T-cell (primary cell): ENCODE measurements at places on chromosomes 13 and 19. TPM values are rescaled to one million over a fixed set of nuclear protein-coding genes. Genes with fewer than 3 reads are reported as not detected.

GRCh38 chr13:92609376-92609775 is 617.2 kb upstream of the GPC6 start:
- H3K27ac ChIP-seq, result no peak overlapping the region
- no peak overlapping the region for H3K4me3 ChIP-seq
- no peaks in the 10 kb centered on the region for H3K4me1 ChIP-seq
- H3K27me3 ChIP-seq, result no peaks in the 10 kb centered on the region
- no peak for DNase-seq
- no peaks in the 10 kb centered on the region for H3K36me3 ChIP-seq

DNA sequence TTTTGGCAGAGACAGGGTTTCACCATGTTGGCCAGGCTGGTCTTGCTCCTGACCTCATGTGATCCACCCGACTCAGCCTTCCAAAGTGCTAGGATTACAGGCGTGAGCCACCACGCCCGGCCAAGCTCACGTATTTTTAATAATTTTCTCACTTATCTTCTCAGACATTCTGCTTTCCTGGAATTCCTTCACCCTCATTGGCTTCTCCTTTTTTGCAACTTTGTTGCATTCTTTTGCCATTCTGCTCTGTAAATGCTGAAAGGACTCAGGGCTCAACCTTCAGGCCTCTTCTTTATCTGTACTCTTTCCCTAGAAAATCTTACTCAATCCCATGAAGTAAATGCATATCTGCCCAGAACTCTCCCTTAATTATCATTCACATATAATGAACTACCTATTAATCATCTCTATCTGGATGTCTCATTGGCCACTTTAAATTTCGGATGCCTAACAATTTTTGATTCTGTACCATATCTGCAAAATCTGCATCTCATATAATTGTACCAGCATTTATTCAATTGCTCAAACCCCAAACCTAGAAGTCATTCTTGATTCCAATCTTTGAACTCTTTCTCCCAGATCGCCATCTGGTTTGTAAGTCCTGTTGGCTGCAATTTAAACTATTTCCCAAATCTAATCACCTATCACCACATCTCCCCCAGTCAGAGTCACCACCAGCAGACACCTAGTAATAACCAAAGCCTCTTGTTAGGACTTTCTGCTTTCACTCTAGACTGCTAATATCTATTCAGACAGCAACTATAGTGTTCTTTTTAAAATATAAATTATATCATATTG is 18.2 kb upstream of the OXGR1 start:
- no peaks in the 10 kb centered on the region for H3K27me3 ChIP-seq
- no peak for DNase-seq
- no peak overlapping the region for H3K4me3 ChIP-seq
- peaks cover 3% of the 10 kb centered on the region for H3K4me1 ChIP-seq
- no peaks in the 10 kb centered on the region for H3K36me3 ChIP-seq
- no peak overlapping the region for H3K27ac ChIP-seq

DNA sequence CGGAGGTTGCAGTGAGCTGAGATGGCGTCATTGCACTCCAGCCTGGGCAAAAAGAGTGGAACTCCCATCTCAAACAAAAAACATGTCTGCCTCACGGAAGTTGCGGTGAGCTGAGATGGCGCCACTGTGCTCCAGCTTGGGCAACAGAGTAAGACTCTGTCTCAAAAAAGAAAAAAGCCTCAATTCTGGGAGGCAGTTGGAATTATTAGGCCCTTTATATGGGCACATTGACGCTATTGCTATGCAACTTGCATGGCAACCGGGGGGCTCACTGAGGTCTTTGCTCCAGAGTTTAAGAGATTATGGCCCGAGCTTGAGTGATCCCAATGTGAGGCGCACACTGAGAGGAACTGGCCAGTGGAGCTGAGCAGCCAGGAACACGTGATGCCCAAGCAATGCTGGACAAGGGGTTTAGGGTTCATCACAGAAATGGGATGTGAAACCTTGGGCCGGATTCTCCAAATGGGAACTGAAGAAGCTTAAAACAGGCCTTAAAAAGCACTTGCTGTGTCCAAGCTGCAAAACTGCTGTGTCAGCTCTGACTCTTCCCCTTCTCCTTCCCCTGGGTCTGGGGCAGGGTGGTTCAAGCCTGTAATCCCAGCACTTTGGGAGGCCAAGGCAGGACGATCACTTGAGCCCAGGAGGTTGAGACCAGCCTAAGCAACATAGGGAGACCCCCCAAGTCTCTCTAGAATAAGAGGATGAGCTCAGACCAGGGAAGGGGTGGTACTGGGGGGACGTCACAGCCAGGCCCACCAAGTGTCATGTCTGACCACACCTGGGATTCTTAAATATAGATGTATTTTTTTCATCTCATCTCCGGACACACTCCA is 2.5 kb downstream of the FTL start:
- H3K4me3 ChIP-seq, result no peak overlapping the region
- no peaks in the 10 kb centered on the region for H3K27me3 ChIP-seq
- peaks cover 16% of the 10 kb centered on the region for H3K36me3 ChIP-seq

GRCh38 chr13:73254827-73255226 is 196.0 kb downstream of the KLF5 start:
- H3K36me3 ChIP-seq, result no peaks in the 10 kb centered on the region
- no peaks in the 10 kb centered on the region for H3K4me1 ChIP-seq
- H3K27ac ChIP-seq, result no peak overlapping the region
- no peak for DNase-seq

DNA sequence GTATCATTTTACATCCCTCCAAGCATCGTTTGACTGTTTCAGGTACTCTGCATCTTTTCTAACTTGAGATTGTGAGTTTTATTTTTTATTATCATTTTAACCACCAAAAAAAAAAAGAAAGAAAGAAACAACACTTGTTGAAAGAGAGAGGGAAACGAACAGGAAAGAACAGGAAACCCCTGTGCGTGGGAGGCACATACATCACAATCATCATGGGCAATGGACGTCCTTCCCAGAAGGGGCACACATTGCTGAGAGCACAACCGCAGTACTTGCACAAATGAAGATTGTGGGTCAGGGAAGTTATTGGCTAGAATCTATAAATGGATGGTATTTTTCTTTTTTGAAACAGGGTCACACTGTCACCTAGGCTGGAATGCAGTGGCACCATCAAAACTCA is 1.7 kb downstream of the CLC start:
- no peaks in the 10 kb centered on the region for H3K27me3 ChIP-seq
- H3K4me3 ChIP-seq, result no peak overlapping the region
- no peak overlapping the region for H3K27ac ChIP-seq

- no peaks in the 10 kb centered on the region for H3K36me3 ChIP-seq
- H3K4me1 ChIP-seq, result peaks cover 37% of the 10 kb centered on the region
- no peak for DNase-seq
- no peaks in the 10 kb centered on the region for H3K27me3 ChIP-seq
- no peak overlapping the region for H3K4me3 ChIP-seq
These were observed 14.4 kb downstream of the EPS15L1 start for GRCh38 chr19:16457195-16457953.

- no peak overlapping the region for H3K4me3 ChIP-seq
- H3K27ac ChIP-seq, result no peak overlapping the region
- H3K36me3 ChIP-seq, result no peaks in the 10 kb centered on the region
- H3K27me3 ChIP-seq, result no peaks in the 10 kb centered on the region
- H3K4me1 ChIP-seq, result no peaks in the 10 kb centered on the region
These were observed 1054.5 kb downstream of the SLITRK1 start for GRCh38 chr13:82827724-82828123.

- H3K4me3 ChIP-seq, result no peak overlapping the region
- H3K27ac ChIP-seq, result no peak overlapping the region
- no peaks in the 10 kb centered on the region for H3K4me1 ChIP-seq
- no peak for DNase-seq
These were observed 69.6 kb upstream of the RNF113B start for GRCh38 chr13:98246538-98247172.

- DNase-seq, result no peak
- H3K36me3 ChIP-seq, result no peaks in the 10 kb centered on the region
- peaks cover 21% of the 10 kb centered on the region for H3K4me1 ChIP-seq
- no peaks in the 10 kb centered on the region for H3K27me3 ChIP-seq
- H3K4me3 ChIP-seq, result no peak overlapping the region
These were observed 10.5 kb downstream of the LPAR6 start for GRCh38 chr13:48402325-48402932.

DNA sequence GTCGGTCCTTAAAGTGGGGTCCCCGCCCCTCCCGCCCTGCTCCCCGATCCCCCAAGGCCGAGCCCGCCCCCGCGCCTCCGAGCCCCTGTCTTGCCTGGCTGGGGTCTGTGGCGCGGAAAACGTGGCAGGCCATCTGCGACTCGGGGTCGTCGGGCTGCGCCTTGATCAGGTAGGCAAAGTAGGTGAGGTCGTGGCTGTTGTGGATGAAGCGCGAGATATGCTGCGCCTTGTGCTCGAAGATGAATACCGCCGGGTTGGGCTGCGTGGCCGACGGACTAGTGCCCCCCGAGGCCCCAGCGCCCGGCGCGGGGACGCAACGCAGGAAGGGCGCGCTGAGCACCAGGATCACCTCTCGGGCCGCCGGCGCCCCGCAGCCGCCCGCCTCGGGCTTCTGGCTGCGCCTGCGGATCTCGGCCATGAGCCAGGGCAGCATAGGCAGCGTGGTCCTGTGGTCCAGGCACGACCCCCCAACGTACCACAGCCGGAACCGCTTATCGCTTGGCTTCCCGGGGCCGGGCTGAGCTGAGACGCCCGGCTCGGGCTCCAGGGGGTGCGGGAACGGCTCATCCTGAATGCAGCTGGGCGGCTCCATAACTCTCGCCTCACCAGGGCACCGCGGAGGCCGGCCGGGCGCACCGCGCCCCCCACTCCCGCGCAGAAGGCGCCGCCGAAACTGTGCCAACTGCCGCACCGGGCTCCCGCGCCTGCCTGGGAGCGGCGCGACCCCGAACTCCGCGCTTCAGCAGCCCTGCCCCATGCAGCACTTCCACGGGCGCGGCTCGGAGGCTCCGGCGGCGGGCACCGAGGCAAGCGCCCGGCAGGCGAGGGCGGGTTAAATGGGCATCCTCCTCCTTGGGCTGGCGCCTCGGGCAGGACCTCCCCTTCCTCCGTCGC is 546 bp downstream of the TBC1D4 start:
- H3K4me3 ChIP-seq, result peak overlapping the region; percentile 64
- peaks cover 12% of the 10 kb centered on the region for H3K4me1 ChIP-seq
- H3K36me3 ChIP-seq, result no peaks in the 10 kb centered on the region
- DNase-seq, result peak; percentile 1
- H3K27ac ChIP-seq, result no peak overlapping the region

- H3K4me1 ChIP-seq, result no peaks in the 10 kb centered on the region
- no peaks in the 10 kb centered on the region for H3K36me3 ChIP-seq
- H3K27ac ChIP-seq, result no peak overlapping the region
- no peaks in the 10 kb centered on the region for H3K27me3 ChIP-seq
- no peak for DNase-seq
- no peak overlapping the region for H3K4me3 ChIP-seq
These were observed 289.2 kb downstream of the ATP8A2 start for GRCh38 chr13:25660996-25661395.

- DNase-seq, result no peak
- H3K36me3 ChIP-seq, result no peaks in the 10 kb centered on the region
- H3K4me1 ChIP-seq, result peaks cover 76% of the 10 kb centered on the region
- H3K27me3 ChIP-seq, result no peaks in the 10 kb centered on the region
- peak overlapping the region; percentile 96 for H3K27ac ChIP-seq
These were observed 46.2 kb downstream of the KLF2 start for GRCh38 chr19:16370641-16371391.

The SLC15A1 gene
- 0.18 TPM for total RNA-seq

The MUC16 gene
- 0.03 TPM for total RNA-seq

The KASH5 gene
- 0.26 TPM for total RNA-seq

The ZNF253 gene
- 11.3 TPM for total RNA-seq

The PNKP gene
- total RNA-seq, result 194 TPM

The TTC9B gene
- not detected for total RNA-seq

The ZNF420 gene
- 10.0 TPM for total RNA-seq

The NCR1 gene
- total RNA-seq, result 16.2 TPM

The ZNF780A gene
- 38.9 TPM for total RNA-seq

The F10 gene
- not detected for total RNA-seq

The TBXA2R gene
- total RNA-seq, result 11.2 TPM
